CD4-positive, alpha-beta T cell treated with Interleukin-6 at 100 ng/mL for 8 hours (primary cell): ENCODE measurements at places on chromosomes 12 and 14.

- no peak for DNase-seq
Observed at GRCh38 chr12:113220593-113221180, 577 bp upstream of the TPCN1 start.

GRCh38 chr12:14256121-14256520 is 109.4 kb upstream of the ATF7IP start:
- peak; percentile 76 for DNase-seq

- no peak for DNase-seq
Observed at GRCh38 chr12:45354399-45354798, 138.5 kb downstream of the ANO6 start.

GRCh38 chr14:51082349-51082748 is 12.6 kb downstream of the TRIM9 start:
- DNase-seq, result no peak

GRCh38 chr12:15733136-15733535 is 56.1 kb downstream of the EPS8 start:
- DNase-seq, result no peak

DNA sequence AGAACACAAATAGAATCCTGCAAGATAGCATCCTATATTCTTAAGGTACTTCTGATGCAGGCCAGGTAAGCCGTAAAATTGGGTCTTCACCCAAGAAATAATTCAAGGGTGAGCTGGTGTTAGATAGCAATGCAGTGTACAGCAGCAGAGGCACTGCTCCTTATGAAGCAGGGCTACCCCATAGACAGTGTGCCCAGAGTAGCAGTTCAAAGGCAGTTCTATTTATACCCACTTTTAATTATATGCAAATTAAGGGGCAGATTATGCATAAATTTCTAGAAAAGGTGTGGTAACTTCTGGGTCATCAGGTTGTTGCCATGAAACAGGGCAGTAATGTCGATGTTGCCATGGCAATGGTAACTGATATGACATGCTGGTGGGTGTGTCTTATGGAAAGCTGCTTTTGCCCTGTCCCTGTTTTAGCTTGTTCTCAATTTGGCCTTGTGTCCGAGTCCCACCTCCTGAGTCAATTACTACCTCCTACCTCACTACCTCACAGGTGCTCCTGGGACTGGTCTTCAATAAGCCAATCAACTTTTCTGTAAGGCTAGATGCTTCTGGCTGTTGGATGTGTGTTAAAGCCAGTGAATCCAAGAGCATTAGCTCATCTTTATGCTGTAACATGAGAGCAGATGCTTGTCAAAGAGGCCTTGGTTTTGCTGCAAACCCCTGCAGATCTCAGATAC is 61.0 kb downstream of the PPM1A start:
- no peak for DNase-seq

- DNase-seq, result no peak
Observed at GRCh38 chr12:77615332-77615731, 215.4 kb upstream of the NAV3 start.

DNA sequence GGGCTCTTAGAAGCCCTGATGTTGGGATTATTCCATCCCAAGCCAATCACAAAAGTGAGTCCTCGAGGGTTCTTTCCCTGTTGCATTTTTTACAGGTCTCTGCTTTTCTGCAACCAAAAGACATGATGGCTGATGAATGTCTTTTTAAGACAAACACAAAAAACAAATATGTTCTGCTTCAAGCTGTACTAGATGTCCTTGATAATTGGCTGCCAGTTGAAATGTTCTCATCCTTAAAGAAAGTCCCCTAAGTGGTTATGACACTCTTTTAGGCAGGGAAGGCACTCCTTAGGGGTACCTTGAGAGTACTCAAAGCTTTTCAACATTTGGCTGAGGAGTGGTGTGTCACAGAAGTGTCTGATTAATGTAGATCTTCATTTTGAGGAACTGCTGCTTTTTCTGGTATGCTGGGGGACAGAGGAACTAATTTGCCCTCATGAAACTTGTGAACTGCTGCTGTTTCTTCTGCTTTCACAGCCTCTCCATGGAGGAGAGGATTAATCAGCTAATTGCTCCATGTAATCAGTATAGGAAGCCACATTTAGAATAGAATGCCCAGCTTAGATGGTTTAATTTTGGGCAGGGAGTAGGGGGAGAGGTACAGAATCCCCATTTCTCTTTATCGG is 22.8 kb upstream of the IGF1 start:
- DNase-seq, result no peak

DNA sequence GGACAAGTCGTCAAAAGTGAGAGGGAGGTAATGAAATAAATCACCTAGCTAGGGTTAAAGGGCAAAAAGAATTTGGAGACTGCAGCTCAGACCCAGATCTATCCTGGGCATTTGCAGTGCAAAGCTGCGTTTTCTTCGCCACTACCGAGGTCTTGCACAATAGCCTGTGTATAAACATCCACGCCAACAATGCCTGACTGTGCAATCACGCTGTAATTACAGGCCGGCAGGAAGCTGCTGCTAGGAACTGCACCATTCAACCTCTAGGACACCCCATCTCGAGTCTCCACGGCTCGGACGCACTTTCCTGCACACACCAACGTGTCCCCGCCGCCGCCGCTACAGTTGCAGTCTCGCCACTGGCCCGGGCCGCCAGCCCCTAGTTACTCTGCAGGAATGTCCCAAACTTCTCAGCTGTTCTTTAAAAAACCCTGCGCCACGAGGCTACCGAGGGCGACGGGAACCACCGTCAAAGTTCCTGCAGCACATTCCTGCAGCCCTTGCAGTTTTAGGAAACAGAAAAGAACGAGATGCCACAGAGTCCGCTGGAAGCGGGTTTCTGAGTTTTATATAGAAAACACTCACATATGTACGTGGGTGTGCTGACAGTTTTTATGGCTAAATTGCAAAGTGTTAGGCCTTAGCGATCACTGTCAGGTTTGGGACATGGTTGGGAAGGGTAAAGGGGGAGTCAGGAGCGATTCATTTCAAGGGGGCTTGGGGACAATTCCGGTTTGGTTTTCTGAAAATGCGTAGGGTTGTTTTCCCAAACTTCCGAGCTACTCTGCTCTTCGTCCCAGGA is 65.6 kb upstream of the PTGR2 start:
- peak; percentile 67 for DNase-seq

DNA sequence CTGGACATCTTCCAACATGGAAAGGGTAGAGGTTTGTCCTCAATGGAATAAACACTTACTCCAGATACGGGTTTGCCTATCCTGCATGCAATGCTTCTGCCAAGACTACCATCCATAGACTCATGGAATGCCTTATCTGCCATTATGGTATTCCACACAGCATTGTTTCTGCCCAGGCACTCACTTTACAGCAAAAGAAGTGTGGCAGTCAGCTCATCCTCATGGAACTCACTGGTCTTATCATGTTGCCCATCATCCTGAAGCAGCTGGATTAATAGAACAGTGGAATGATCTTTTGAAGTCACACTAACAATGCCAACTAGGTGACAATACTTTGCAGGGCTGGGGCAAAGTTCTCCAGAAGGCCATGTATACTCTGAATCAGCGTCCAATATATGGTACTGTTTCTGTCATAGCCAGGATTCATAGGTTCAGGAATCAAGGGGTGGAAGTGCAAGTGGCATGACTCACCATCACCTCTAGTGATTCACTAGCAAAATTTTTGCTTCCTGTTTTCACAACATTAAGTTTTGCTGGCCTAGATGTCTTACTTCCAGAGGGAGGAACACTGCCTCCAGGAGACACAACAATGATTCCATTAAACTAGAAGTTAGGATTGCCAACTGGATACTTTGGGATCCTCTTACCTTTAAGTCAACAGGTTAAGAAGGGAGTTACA is 140.4 kb downstream of the SLC35F4 start:
- DNase-seq, result no peak

GRCh38 chr14:23751616-23752015 is 115.5 kb downstream of the DHRS2 start:
- DNase-seq, result no peak

DNA sequence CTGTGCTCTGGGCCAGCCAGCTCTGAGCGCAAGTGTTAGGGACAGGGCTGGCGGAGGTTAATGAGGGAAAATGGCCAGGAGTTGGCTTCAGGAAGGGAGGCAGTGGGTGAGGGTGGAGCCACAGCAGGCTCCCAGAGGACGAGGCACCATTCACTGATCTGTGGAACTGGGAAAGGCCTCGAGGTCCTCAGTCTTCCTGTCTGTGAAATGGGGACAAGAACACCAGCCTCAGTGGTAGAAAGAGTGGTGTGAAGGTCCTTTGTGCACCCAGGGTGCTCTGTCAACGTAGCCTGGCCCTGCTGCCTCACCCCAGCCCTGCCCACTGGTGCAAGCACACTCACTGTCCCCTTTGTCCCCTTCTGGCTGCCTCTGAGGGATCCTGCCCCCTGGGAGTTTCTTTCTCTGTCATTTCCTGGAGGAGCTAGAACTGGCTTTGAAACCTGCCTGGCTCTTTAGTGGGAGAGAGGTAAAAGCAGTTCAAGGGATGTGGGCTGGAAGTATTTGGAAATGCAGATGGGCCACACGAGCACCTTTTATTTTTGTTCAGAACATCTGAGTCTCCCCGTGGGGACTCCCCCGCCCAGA is 25.0 kb downstream of the SYNDIG1L start:
- no peak for DNase-seq

GRCh38 chr12:106854723-106855122 is 80.2 kb downstream of the RIC8B start:
- DNase-seq, result no peak

DNA sequence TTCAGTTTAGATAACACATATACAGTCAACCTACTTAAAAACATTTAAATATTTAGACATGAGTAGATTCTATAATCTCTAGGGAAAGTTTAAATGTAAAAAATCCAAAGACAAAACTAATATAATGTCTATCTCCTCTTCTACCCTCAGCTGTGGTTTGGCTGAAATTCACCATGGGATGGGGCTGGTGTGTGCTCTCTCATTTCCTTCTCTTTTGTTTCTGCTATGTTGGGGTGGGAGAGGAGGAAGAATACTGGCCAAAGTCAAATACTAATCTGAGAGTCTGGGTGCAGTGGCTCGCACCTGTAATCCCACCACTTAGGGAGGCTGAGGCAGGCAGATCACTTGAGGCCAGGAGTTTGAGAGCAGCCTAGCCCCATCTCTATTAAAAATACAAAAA is 1673.9 kb upstream of the SEL1L start:
- no peak for DNase-seq

DNA sequence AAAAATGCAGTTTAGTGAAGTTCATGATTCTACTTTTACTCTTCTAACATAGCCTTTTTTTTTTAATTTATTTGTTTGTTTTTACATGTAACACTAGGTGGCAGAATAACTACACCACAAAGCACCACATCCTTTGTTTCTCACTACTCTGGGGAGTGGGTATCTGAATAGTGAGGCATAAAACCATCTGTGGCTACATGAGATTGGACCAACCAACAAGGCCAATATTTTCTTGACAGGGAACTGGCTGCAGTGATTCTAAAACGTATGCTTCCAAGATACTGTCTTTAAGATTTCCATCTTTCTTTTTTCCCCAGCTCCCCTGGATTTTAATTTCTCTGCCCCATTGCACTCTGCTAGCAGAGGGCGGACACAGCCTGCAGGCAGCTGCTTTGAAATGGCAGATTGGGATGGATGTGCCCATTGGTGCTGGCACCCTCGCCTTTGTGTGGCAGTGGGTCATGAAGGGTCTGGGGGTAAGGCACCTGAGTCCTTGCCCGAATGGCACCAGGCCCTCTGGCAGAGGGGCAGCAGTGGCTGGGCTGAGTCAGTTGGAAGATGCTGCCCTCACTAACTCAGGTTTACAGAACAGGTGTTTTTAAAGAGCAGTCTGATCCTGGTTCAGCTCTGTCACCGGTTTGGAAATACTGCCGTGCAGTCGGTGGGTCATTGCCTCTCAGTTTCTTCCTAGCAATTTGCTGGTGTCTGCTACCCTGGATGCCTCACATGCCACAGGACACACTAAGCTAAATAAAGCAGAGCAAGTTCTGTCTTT is 429.1 kb downstream of the RAD51B start:
- peak; percentile 55 for DNase-seq

- no peak for DNase-seq
Observed at GRCh38 chr14:33131801-33132200, 193.1 kb downstream of the NPAS3 start.

DNA sequence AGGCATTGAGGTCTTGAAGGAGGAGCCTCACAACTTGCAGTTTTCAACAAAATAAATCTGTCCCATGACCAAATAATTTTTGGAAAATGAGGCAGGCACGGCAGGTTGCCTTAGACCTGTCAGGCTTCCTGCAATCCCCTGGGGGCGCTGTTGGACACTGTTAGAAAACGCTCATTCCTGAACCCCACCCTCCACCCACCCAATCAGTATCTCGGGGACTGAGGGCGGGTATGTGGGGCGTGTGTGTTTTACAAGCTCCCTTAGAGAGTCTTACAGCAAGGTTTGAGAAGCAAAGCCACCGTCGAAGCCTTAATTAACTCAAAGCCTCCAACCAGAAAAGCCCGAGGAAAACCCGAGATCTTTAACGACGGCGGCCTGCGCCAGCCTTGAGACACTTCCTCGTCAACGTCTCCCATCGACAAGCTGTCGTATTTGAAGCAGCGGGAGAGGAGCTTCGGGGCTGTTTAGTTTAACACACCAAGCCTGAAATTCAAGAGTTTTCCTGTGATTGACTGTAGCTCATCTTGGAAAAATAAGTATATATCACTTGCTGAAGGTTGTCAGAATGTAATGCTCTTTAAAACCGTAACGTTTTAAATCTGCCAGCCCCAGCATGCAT is 123.0 kb downstream of the GLT1D1 start:
- DNase-seq, result no peak

- no peak for DNase-seq
Observed at GRCh38 chr14:105131241-105131640, 37.3 kb downstream of the JAG2 start.

GRCh38 chr12:38625306-38625705 is 280.1 kb downstream of the CPNE8 start:
- no peak for DNase-seq

DNA sequence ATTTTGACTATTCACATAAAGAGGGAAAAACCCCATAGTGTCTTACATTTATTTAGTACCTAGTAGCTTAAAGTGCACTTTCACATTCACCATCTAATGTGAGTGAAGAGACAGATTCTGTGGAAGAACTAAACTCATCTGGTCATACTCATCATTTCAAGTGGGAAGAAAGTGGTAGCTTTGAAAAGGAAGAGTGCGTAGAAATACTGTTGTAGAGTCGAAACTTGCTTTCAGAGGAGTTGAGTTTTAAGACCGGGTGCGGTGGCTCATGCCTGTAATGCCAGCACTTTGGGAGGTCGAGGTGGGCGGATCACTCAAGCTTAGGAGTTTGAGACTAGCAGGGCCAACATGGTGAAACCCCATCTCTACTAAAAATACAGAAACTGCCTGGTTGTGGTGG is 222.2 kb downstream of the ERC1 start:
- DNase-seq, result no peak

DNA sequence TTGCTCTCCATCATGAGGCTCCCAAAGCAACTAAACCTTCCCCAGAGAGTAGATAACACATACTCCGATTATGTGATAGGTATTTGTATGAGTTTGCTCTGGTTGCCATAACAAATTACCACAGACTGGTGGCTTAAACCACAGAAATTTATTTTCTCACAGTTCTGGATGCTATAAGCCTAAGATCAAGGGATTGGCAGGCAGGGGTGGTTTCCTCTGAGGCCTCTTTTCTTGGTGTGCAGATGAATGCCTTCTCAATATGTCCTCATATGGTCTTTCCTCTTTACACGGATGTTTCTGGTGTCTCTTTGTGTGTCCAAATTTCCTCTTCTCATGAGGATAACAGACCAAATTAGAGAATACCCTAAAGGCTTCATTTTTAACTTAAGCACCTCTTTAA is 285.8 kb upstream of the GRIP1 start:
- DNase-seq, result peak; percentile 60

GRCh38 chr14:76710056-76711010 is 50.9 kb upstream of the VASH1 start:
- peak; percentile 42 for DNase-seq
